Head of caudate nucleus (tissue), 42 donors: ENCODE measurements at places on chromosomes 5 and 9.

GRCh38 chr5:112554101-112554977, 135.3 kb upstream of the EPB41L4A start:
- DNase-seq, result peak; percentile 38

DNA sequence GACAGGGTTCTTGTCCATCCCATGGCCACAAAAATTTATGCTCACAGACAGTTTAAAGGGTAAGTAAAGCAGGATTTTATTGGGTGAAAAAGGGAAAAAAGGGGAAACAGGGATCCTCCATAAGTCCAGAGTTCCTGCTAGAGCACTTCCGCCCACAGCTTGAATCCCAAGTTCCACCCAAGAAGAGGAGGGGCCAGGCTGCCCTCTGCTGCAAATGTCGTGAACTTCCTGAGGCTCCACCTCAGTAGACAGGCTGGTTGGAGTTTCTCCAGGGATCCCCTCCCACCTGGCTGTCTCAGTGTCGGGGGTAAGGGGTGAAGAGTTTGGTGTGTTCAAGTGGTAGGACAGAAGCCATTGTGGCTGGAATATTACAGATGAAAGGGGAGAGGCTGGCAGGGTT, 275.0 kb upstream of the SGCD start:
- no peak for DNase-seq

GRCh38 chr5:54985301-54986268, at the start of gene ESM1:
ESM1 (minus strand) TSS chr5:54985593; CDS start chr5:54985517, 76 bp downstream.
- no peak for DNase-seq

- no peak for DNase-seq
Measured at GRCh38 chr9:120933310-120934055, 6.9 kb upstream of the TRAF1 start.

- no peak for DNase-seq
Measured at GRCh38 chr9:115374724-115375268, 256.8 kb upstream of the TNC start.

- no peak for DNase-seq
Measured at GRCh38 chr5:56421246-56422075, 188.3 kb upstream of the ANKRD55 start.

GRCh38 chr9:19270421-19270949, 40.0 kb downstream of the DENND4C start:
- DNase-seq, result no peak

DNA sequence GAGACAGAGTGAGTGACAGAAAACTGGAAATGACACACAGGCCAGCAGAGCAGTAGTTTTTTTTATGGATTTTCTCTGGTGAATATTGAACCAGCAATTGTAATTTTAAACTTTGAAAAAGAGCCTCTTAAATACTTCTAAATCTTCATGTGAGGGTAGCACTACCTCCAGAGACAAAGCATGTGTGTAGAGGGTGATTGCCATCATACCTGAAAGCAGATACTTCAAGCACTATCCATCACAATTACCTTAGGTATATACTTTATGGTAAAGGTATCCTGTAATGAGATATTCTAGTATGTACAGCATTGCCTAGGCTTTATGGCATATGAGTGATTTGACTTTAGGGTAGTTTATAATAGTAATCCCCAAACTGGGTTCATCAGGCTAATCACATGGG, 3.4 kb upstream of the EBF1 start:
- no peak for DNase-seq

DNA sequence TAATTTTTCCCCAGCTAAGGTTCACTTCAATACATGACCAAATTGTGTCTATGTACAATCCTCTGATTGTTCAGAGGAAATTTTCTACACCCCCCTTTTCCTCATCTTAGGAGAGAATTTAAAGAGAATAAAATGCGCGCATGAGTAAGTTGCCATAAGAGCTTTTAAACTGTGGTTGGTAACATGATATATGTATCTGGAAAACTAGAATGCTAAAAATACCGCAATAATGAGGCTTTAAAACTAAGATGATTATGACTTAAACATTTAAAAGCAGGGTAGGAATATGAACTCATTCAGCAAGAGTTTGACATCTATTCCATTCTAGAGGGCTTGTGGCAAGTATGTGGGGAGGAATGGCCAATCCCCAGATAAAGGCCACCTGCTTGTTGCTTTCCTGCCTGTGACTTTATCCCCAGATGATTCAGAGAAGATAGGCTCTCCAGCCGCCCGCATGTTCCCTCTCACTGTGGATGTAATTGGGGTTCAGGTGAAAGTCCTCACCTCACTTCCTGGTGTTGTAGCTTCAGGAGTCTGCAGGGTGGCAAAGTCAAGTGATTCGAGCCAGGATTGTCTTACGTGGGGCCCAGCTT, 26.5 kb upstream of the BASP1 start:
- no peak for DNase-seq

DNA sequence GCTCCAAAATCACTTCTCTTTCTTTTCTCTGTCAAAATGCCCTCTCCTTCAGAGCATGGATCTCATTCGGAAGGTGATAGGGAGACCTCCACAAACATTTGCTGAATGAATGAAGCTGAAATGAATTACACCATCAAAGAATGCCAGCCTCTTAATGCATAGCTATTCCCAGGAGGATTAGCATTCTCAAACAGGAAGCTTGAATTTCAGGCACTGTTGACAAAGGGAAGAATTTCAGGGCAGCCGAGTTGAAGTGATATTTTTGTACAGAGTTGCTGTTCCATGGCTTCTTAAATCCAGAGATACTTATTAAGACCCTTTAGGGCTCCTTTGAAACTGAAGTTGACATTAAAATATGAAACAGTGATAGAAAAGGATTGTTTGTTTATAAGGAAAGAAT, 18.8 kb downstream of the HBEGF start:
- DNase-seq, result no peak

GRCh38 chr9:86708918-86709835, 238.1 kb downstream of the GAS1 start:
- no peak for DNase-seq

- DNase-seq, result no peak
Measured at GRCh38 chr5:160460377-160461049, 38.9 kb downstream of the PTTG1 start.

DNA sequence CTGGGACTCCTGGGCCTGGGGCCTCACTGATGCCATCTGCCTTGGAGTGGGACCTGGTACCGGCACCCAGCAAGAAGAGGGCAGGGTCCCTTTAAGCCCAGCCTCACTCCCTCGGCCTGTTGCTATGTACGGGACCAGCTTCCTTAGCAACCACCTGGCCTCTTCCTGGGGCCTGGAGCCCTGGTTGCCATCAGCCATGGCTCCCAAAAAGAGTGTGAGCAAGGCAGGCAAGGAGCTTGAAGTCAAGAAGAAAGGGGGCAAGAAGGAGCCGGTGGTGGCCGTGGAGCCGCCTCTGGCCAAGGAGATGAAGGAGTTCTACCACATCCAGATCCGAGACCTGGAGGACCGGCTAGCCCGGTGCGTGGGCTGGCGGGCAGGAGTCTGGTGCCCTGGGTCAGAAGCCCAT, at the start of gene CFAP157:
CFAP157 (plus strand) TSS at position 153 of the 406 bp plus-strand sequence; CDS start at position 197, 44 bp downstream.
- DNase-seq, result no peak

GRCh38 chr5:81760521-81760920, 9.6 kb upstream of the SSBP2 start:
- DNase-seq, result no peak

GRCh38 chr5:42963412-42963811, 76.7 kb downstream of the ANXA2R start:
- DNase-seq, result no peak

DNA sequence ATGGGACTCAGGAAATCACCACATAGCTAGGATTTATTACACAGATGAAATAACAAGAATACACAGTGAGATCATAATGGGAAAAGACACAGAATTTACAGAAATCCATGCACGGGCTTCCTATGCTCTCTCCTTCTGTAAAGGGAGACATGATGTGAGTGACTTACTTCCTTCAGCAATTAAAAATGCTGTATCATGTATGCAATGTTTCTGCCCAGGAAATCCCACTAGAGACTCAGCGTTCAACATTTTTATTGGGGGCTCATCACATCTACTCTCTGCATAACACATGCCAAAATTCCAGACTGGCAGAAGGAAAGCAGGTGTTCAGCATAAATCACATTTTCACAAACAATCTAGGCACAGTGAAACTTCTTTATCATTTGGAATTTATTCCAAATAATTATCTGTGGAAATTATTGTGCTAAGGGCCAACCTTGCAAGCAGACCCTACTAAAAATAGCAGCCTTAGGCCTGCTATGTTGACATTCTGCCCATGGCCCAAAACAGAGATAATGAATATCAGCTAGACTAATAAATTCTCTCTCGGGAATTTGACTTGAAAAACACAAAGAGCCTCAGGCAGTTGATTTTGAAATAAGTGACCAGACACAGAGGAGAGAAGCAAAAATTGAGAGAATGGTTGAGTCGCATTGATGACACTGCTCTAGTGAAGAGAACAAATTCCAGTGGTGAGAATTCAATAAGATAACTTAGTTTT, 31.4 kb upstream of the SELENOP start:
- DNase-seq, result no peak

DNA sequence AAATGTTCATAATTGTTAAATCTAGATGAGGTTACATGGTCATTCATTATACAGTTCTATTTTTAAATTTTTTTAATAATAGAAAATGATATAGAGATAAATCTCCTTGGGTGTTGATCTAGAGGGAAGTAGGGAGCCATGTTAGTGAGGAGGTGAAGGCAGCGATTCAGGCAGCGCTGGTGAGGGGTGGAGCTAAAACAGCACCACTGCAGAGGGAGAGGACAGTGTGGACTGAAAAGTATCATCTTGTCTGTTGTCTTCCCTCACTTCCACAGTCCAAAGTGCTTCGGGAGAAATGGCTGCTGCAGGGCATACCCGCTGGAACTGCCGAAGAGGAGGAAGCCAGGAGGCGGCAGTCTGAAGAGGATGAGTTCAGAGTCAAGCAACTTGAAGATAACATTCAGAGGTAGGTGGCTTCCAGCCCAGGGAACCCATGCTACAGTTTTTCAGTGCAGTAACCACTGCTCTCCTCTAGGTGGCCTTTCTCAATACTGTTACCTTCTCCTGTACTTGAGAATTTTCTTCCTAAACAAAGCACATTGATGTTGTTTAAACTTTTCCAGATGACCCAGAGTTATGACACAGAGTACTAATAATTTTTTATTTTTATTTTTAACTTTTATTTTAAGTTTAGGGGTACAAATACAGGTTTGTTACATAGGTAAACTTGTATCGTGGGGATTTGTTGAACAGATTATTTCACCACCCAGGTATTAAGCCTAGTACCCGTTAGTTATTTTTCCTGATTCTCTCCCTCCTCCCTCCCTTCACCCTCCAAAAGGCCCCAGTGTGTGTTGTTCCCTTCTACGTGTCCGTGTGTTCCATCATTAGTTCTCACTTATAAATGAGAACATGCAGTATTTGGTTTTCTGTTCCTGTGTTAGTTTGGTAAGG, 100.5 kb downstream of the PALM2AKAP2 start:
- DNase-seq, result no peak

- DNase-seq, result no peak
Measured at GRCh38 chr5:9207817-9208418, 338.0 kb downstream of the SEMA5A start.

DNA sequence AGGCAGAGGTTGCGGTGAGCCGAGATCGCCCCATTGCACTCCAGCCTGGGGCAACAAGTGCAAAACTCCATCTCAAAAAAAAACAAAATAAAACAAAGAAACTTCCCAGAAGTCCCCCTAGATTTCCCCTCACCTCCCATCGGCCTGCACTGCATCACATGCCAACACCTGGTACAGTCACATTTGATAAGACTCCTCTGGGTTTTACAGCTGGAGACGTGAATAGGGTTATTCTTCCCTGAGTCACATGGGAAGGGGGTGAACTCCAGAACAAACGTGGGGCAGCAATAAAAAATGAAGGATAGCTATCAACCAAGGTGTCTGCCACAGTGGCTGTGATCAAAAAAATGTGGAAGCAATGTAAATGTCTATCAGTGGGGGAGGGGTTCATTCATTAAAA, 26.0 kb downstream of the SPRY4 start:
- no peak for DNase-seq

GRCh38 chr5:178649580-178649979, 22.7 kb upstream of the CLK4 start:
- no peak for DNase-seq

- no peak for DNase-seq
Measured at GRCh38 chr5:149807176-149807575, 77.1 kb downstream of the PPARGC1B start.

GRCh38 chr9:78775211-78775610, 478.3 kb downstream of the PSAT1 start:
- no peak for DNase-seq

DNA sequence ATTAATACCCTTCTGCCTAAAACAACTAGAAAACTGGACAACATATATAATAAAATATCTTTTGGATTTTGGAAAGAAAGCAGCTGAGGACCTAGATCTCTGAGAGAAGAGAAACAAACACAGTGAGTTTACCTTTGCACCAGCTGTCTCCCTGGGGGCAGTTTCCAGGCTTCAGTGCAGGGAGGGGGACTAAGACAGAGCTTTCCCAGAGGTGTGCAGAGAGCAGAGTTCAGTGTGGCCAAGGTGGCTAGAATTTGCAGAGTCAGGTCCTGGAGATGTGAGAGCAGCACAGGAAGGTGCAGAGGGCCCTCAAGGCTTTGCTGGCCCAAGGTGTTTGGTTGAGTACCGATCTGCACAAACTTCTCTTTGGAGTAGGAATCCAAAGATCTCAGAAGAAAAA, 26.3 kb upstream of the PTPDC1 start:
- no peak for DNase-seq

- no peak for DNase-seq
Measured at GRCh38 chr9:137269231-137269772, 8.2 kb upstream of the TOR4A start.

- no peak for DNase-seq
Measured at GRCh38 chr5:3484836-3485235, 110.8 kb upstream of the IRX1 start.

GRCh38 chr9:128735373-128735772, 11.4 kb upstream of the ZDHHC12 start:
- DNase-seq, result peak; percentile 78

GRCh38 chr9:137077010-137077747, at the start of gene UAP1L1:
UAP1L1 (plus strand) TSS chr9:137077517; CDS start chr9:137077533, 16 bp downstream.
- peak; percentile 81 for DNase-seq

GRCh38 chr5:97666783-97667182, 483.7 kb upstream of the RIOK2 start:
- DNase-seq, result no peak

DNA sequence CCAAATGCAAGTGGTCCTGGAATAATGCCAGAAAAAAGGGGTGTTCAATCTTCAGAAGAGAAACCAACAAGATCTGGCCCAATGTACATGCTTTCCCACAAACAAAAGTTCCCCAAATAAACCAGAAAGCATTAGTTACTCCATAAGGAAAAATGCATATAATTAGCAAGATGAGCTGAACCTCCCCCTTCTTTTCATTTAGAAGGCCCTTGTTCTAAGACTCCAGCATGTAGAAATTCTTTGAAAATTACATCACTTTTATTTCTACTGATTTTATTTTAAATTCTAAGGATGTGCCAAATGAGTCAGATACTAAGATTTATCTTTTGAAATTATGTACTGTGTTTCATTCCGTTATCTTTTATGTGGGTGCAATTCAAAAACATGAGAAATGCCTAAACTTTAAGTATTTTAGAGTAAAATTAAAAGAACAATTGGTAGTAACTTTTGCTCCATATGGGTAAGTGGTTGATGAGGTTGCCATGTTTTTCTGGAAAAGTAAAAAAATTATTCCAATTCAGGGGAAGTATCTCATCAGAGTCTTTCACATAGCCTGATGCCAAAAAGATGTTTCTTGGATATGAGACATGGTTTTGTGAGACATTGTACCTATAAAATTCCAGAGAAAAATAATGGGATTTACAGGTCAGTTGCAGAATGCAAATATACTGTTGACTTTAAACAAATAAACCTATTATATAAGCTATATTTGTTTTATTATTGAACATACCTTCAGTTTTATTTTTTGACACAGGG, 106.5 kb upstream of the CCDC112 start:
- DNase-seq, result no peak
